ENCODE measurements at places on chromosomes 3 and 15.
A peak's percentile ranks its signal among the peaks of the same experiment; 100 is the strongest.

- DNase-seq: no peak
Observed at GRCh38 chr15:50676799-50677483, 9.7 kb downstream of the TRPM7 start.

DNA sequence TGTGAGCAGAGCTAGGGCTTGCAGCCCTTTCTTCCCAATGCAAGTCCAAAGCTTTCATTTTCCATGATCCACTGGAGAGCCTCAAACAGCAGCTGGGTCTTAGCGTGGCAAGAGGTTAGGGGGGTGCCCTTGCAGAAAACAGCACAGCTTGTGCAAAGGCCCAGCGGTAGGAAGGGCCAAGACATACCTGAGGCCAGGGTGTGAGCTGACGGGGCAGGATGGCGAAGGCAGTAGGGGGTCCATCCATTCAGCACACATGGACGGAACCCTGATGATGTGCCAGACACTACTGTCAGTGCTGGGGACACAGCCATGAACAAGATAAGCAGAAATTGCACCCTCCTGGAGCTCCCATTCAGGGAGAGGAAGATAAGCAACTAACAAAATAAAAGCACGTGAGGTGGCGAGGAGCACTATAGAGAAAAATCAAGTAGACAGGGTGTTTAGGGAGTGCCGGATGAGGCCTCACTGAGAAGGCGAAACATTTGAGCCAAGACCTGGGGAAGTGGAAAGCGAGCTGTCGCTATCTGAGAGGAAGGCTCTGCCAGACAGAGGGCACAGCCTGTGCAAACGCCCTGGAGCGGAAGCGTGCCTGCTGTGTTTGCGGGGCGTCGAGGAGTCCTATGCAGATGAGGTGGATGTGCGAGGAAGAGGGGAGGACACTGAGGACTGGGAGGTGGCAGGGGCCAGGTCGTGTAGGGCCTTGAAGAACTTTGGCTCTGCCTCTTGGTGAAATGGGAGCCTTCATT is 43.4 kb downstream of the SLC6A1 start:
- DNase-seq: no peak

GRCh38 chr15:83766339-83766738 is 112.4 kb downstream of the ADAMTSL3 start:
- no peak for DNase-seq

DNA sequence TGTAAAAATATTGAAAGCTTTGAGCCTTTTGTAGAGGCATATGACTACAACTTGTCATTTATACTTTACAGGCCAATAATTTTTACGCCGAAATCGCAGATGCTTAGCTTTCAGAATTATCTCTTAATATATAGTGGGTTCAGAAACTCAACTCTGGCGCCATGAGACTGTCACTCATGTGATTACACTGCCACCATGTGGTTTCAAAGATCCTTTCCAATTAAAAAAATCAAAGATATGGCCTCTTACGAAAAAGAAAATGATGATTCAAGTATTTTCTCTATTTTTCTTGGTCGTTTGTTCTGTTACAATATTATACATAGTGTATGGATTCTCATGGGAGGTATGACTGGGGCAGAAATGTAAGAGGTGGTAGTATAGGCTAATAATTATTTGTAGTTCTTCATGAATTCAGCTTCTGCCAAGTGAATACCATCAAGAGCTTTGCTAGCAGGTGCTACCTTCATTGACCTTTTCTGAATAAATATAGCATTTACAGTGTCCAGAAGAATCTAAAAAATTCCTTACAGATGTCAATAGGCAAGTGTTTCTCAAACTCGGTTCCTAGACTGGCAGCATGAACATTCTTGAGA is 751.7 kb upstream of the GOLIM4 start:
- DNase-seq: peak; percentile 19

DNA sequence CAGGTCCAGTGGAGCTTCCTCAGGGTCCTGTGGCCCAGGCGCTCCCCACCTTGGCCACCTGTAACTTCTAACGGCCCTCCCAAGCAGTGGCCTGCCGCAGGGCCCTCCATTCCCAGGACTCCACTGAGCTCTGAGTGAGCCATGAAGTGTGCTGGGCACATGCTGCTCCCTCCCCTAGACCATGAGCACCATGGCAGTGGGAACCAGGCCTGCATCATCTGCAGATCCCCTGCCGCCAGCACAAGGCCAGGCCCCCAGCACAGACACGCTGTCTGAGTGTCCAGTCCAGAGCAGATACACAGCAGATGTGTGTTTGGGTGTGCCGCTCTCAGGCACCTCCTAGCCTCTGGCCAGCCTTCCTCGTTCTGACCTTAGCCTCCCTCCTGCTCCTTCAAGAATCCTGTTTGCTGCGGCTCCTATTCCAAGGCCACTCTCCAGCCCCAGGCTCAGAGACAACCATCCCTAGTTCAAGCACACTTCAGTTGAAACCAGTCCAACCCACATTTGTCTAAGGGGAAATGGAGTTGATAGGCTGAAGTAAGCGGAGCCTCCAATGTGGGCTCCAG is 7.0 kb upstream of the KLF15 start:
- DNase-seq: no peak

GRCh38 chr3:132326251-132326650 is 9.0 kb downstream of the ACP3 start:
- DNase-seq: no peak

- no peak for DNase-seq
Observed at GRCh38 chr3:32963871-32964270, 12.4 kb downstream of the CCR4 start.

DNA sequence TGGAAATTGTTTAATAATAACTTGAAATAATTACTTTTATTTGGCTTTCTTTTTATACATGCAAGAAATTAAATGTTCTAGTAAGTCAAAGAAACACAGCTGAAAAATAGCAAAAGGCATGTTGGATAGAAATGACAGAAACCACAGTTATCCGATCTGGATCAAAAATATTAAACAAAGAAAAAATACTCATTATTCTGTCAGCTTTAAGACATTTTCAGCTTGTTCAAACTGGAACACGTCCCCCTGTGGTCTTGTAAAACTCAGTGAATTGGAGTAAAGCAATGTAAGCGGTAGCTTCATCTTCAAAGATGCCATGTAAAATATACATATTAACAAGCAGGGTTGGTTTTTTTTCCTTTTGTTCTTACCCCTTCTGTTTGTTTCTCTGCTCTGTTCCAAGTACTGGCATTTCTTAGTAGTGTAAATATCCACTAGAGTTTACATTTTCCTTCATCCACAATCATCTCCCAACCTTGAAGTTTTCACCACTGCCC is 223.4 kb downstream of the IGSF11 start:
- DNase-seq: no peak

GRCh38 chr3:108001457-108001856 is 89.4 kb downstream of the CD47 start:
- DNase-seq: no peak

DNA sequence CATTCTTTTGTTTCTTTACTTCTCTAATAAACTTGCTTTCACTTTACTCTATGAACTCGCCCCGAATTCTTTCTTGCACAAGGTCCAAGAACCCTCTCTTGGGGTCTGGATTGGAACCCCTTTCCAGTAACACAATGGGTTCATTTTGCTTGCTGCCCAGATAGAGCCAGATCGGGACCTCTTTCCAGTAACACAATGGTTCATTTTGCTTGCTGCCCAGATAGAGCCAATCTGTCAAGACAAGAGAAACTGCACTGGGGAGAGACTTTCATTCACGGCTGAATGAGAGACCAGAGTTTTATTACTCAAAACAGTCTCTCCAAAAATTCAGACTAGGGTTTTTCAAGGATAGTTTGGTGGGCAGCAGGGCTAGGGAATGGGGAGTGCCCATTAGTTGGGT is 25.4 kb downstream of the METTL6 start:
- DNase-seq: no peak

- DNase-seq: no peak
Observed at GRCh38 chr15:77033417-77033728, 37.5 kb downstream of the TSPAN3 start.

- no peak for DNase-seq
Observed at GRCh38 chr15:43285609-43286037, 18.9 kb upstream of the TGM5 start.

DNA sequence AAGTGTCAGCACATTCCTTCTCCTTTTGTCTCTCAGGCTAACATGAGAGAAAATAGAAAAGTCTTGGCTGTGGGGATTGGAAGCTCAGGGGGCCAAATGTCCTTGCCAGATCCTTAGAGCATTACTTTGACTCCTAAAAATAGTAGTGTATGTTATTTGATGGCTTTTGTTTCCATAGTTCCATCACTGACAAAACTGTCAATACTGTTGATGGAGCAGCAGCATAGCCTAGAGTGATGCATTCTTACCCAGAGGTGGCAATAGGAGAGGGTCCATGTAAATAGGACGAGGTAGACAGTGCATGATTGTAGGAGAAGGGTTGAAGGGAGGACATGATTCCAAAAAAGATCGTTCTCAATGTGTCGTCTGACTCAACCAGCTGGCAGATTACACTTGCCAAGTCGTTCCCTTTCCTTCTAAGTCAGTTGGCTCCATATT is 282.7 kb upstream of the TPRG1 start:
- no peak for DNase-seq

GRCh38 chr3:24709956-24710355 is 215.3 kb upstream of the THRB start:
- DNase-seq: no peak

- DNase-seq: no peak
Observed at GRCh38 chr3:150300388-150300787, 107.7 kb upstream of the TSC22D2 start.

- DNase-seq: no peak
Observed at GRCh38 chr15:96747291-96747690, 416.8 kb downstream of the NR2F2 start.

GRCh38 chr3:185409957-185410356 is 47.0 kb downstream of the MAP3K13 start:
- no peak for DNase-seq

DNA sequence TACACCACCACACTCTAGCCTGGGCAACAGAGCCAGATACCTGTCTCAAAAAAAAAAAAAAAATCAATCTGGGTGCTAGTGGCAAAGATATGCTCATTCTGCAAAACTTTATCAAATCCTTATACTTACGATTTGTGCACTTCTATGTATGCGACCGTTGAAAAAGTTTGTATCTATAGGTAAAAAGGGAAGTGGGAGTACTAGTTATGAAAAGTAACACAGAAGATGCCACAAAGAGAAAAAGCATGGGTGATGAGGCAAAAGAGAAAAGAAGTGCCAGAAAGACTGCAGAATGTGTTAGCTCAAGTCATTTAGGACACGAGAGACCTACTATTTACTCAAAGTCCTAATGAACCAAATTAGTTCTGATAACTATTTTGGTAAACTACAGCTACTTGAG is 407.8 kb downstream of the SHQ1 start:
- no peak for DNase-seq

DNA sequence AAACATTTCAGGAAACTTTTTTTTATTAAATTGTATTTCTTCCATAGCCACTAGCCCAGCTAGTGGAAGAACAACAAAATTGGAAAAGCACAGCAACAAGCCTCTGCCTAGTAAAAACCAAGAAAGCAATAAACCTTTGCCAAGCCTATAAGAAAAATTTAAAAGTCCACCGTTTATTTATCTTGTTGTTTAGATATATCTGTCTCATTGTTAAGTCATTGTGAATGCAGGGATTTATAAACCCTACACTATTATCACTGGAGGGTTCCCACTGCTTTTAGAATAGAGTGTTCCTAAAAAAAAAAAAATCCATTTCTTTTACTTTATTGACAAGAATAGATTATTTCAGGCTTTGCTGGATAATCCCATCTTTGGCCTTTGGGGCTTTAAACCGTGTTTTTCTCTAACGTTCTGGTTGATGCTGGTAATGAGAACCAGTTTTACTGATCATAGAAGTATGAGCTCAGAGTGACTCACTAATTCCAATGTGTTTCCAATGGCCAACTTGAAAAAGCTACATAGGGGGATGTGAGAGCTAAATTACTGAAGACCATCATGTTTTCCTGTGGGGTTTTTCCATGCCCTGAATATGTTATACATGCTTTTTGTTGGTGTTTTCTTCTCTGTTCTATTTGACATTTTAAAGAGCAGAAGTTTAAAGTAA is 634.1 kb downstream of the RBMS3 start:
- no peak for DNase-seq

DNA sequence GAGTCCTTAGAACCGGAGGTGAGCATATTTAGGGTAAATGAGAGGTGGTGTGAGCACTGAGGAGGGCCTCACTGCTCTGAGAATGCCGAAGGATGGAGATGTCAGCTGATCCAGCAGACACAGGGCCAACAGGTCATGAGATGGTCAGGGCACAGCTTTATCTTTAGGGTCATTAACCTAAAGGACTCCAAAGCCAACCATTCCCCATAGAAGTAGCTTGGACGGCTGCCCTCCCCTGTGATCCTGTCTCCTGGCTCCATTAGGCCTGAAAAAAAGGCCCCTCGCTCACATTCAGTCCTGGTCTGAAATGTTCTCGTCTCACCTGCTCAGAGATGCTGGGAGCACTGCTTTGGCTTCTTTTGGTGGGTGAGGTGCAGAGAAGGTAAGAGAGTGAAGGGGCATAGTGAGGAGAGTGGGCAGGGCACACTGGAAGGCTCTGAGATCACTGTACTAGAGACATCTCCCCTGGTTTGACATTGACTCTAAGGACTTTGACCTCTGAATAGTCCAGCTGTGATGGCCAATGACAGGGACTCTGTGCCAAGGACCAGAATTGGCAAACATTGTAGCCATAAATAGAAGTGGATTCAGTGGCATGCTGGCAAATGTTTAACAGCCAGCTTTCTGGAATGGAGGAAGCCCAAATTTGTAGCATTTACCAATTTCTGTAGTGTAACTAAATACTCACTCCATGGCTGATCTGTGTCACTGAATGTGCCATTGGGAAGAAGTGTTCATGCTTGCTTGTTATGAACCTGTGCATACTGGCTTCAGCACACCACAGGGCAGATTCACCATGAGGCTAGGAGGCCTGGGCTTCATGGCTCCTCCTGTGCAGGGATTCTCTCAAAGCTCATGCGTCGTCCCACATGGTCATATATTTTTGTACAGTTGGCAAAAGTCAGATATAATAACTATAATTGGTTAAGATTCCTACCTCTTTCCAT is 76.2 kb upstream of the MRPS22 start:
- DNase-seq: no peak

DNA sequence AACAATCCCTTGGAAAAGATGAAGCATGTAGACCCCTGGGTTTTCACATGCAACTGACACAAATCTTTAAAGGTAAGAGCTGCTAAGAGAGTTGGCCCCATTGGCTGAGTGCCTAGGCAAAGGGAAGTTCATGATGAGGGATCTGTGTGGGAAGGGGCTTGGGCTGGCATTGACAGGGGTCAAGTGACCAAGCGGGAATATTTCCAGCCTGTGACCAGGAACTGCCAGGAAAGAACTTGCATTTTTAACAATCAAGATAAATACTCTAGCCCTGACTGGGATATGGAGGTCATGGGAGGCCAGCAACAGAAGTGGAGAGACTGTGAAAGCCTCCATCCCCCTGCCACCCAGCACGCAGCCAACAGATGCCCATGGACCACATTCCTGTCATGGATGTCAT is 361.1 kb upstream of the ATP10A start:
- DNase-seq: no peak

- DNase-seq: no peak
Observed at GRCh38 chr3:38837358-38837757, 21.3 kb upstream of the SCN10A start.

All from DMS153 (cell line).